Right lung (tissue), 10 donors: ENCODE measurements at places on chromosomes 1 and 21.

- no peak for DNase-seq
Observed at GRCh38 chr1:167434306-167434705, 84.0 kb downstream of the CD247 start.

GRCh38 chr1:244796719-244797406 is 38.6 kb upstream of the COX20 start:
- DNase-seq: peak; percentile 30

DNA sequence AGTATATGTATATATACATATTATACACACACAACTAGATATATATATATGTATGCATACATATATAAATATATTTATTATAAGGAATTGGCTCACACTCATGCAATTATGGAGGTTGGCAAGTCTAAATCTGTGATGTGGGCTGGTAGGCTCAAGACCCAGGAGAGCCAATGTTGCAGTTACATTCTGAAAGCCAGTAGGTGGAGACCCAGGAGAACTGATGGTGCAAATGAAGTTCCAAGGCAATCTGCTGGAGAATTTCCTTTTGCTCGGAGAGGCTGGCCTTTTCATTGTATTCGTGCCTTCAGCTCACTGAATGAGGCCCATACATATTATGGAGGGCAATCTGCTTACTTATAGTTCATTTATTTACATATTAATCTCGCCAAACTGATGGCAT is 9.4 kb downstream of the IVL start:
- DNase-seq: no peak

- DNase-seq: no peak
Observed at GRCh38 chr1:209102531-209102930, 481.0 kb upstream of the CAMK1G start.

- DNase-seq: no peak
Observed at GRCh38 chr1:32798191-32798590, 19.0 kb downstream of the YARS1 start.

DNA sequence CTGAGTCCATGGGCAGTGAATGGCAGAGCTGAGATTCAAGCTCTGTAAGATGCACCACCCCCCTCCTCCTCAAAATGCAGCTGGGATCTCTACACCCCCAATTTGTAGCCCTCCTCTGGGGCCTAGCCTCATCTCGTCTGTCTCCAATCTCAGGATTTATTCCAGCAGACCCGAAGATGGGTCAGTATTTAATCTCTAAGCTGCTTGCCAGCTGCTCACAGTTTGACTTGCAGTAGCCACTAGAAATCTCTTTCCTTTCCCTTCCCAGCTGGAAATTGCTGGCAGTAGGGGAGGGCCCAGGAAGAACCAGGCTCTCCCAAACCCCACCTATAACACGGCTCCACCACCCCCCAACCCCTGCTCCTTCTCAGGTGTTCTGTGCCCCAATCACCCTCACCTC is 1.5 kb downstream of the LACTBL1 start:
- DNase-seq: no peak
